ENCODE measurements at places on chromosomes 6 and 20. TPM values are rescaled to one million over a fixed set of nuclear protein-coding genes. Genes with fewer than 3 reads are reported as not detected.
A peak's percentile ranks its signal among the peaks of the same experiment; 100 is the strongest.

- no peak overlapping the region for H3K27ac ChIP-seq
- H3K27me3 ChIP-seq = no peaks in the 10 kb centered on the region
- DNase-seq = no peak
- no peaks in the 10 kb centered on the region for H3K36me3 ChIP-seq
- no peak overlapping the region for H3K4me3 ChIP-seq
Measured at GRCh38 chr6:105204331-105204730, 24.5 kb upstream of the POPDC3 start.

GRCh38 chr6:161434350-161434749 lies 160.5 kb upstream of the AGPAT4 start:
- no peak for DNase-seq
- no peaks in the 10 kb centered on the region for H3K4me1 ChIP-seq
- H3K27me3 ChIP-seq = no peaks in the 10 kb centered on the region
- H3K4me3 ChIP-seq = no peak overlapping the region
- H3K27ac ChIP-seq = no peak overlapping the region

GRCh38 chr20:63896264-63897105 lies 1.6 kb downstream of the DNAJC5 start:
- DNase-seq = peak; percentile 56
- H3K4me3 ChIP-seq = peak overlapping the region; percentile 31
- H3K27ac ChIP-seq = peak overlapping the region; percentile 87
- no peaks in the 10 kb centered on the region for H3K36me3 ChIP-seq
- H3K4me1 ChIP-seq = peaks cover 33% of the 10 kb centered on the region

The LAMA2 gene
- total RNA-seq = 17.0 TPM

The CST1 gene
- not detected for total RNA-seq

DNA sequence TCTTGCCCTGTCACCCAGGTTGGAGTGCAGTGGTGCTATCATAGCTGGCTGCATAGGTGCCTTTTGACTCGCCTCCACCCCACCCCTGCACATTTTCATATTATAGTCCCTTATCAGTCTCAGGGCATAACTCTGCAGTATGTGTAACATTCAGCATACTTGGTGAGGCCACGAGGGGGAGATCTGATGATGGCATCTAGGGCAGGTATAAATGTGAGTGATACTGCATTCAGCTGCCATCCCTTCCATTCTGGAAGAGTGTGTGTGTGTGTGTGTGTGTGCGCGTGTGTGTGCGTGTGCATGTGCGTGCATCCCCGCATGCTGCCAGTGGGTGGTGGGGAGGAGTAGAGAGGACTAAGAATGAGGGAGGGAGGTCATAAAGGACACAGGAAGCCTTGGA lies 81.4 kb downstream of the JARID2 start:
- no peak overlapping the region for H3K4me3 ChIP-seq
- peak; percentile 55 for DNase-seq
- H3K27ac ChIP-seq = no peak overlapping the region
- H3K4me1 ChIP-seq = peaks cover 11% of the 10 kb centered on the region

DNA sequence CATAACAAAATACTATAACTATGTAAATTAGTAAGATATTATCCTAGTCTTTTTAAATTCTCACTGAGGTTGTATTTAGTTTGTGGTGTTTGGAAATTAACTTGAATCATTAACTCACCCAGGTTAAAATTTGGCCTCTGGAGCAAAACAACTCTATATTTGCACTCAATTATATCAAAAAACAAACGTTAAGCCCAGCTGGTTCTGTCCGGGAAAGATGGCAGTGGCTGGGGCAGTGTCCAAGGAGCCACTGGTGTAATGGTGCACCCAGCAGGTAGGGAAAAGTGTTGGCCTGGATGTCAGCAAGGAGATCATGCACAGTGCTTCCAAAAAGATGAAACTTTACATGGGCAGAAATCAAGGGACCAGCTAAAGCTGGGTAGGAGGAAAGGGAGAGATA lies 285.3 kb upstream of the CITED2 start:
- no peak for DNase-seq
- H3K27me3 ChIP-seq = no peaks in the 10 kb centered on the region
- no peak overlapping the region for H3K27ac ChIP-seq

DNA sequence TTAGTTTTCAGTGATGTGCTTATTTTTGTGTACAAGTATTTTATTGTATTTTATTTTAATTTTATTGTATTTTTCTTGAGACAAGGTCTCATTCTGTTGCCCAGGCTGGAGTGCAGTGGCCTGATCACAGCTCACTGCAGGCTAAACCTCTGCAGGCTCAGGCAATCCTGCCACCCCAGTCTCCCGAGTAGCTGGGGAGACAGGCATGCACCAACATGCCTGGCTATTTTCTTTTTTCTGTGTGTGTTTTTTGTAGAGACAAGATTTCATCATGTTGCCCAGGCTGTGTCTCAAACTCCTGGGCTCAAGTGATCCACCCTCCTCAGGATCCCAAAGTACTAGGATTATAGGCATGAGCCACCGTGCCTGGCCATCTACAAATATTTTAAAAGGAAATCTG lies 146.3 kb downstream of the MANEA start:
- H3K36me3 ChIP-seq = no peaks in the 10 kb centered on the region
- no peak overlapping the region for H3K27ac ChIP-seq
- peaks cover 3% of the 10 kb centered on the region for H3K27me3 ChIP-seq
- H3K4me1 ChIP-seq = no peaks in the 10 kb centered on the region
- H3K4me3 ChIP-seq = no peak overlapping the region

The AAR2 gene
- total RNA-seq = 17.9 TPM

The PLTP gene
- 66.5 TPM for total RNA-seq

- no peaks in the 10 kb centered on the region for H3K27me3 ChIP-seq
- H3K4me1 ChIP-seq = no peaks in the 10 kb centered on the region
- no peak overlapping the region for H3K4me3 ChIP-seq
- no peak overlapping the region for H3K27ac ChIP-seq
- DNase-seq = no peak
Measured at GRCh38 chr6:20412682-20413073, 11.0 kb downstream of the E2F3 start.

- H3K27ac ChIP-seq = no peak overlapping the region
- H3K36me3 ChIP-seq = no peaks in the 10 kb centered on the region
- DNase-seq = no peak
- peaks cover 4% of the 10 kb centered on the region for H3K4me1 ChIP-seq
Measured at GRCh38 chr20:45368221-45368980, 5.4 kb downstream of the SYS1 start.

The GMDS gene
- 3.5 TPM for total RNA-seq
